ENCODE measurements at places on chromosomes 11 and 22. TPM values are rescaled to one million over a fixed set of nuclear protein-coding genes. Genes with fewer than 3 reads are reported as not detected.

ALDH3B1 gene
- 16.7 TPM for total RNA-seq

CSRP3 gene
- not detected for total RNA-seq

MAP6 gene
- total RNA-seq, result 1.1 TPM

GGTLC3 gene
- total RNA-seq, result not detected

NXPE2 gene
- under 0.01 TPM for total RNA-seq

GAS2 gene
- total RNA-seq, result 1.6 TPM

FRMD8 gene
- total RNA-seq, result 61.4 TPM

RBMXL2 gene
- total RNA-seq, result 0.11 TPM

ALX4 gene
- total RNA-seq, result under 0.01 TPM

OR2AT4 gene
- total RNA-seq, result not detected

ABTB2 gene
- total RNA-seq, result 2.8 TPM

IGLL1 gene
- not detected for total RNA-seq

SCGB1D2 gene
- total RNA-seq, result not detected

KLHL35 gene
- 1.7 TPM for total RNA-seq

RAB39A gene
- total RNA-seq, result not detected

HBG2 gene
- not detected for total RNA-seq

MS4A15 gene
- not detected for total RNA-seq

MMP12 gene
- total RNA-seq, result not detected

APOBEC3C gene
- total RNA-seq, result 8.2 TPM

FREY1 gene
- 0.89 TPM for total RNA-seq

CPSF7 gene
- 16.6 TPM for total RNA-seq

A4GALT gene
- total RNA-seq, result 1.8 TPM

DDX25 gene
- 0.11 TPM for total RNA-seq

TRIM34 gene
- 12.6 TPM for total RNA-seq

C22orf31 gene
- not detected for total RNA-seq

LSP1 gene
- total RNA-seq, result 0.33 TPM

OR5A2 gene
- total RNA-seq, result not detected

MIOX gene
- total RNA-seq, result not detected

IGF2 gene
- 0.11 TPM for total RNA-seq

OTOG gene
- total RNA-seq, result not detected

CBLIF gene
- total RNA-seq, result not detected

SNX19 gene
- total RNA-seq, result 125 TPM

SLC22A6 gene
- not detected for total RNA-seq

PANX3 gene
- not detected for total RNA-seq

ZNF280B gene
- 1.1 TPM for total RNA-seq

CCDC15 gene
- total RNA-seq, result 6.4 TPM

RBFOX2 gene
- 175 TPM for total RNA-seq

PGR gene
- 4.1 TPM for total RNA-seq

MRGPRX3 gene
- not detected for total RNA-seq

SMIM38 gene
- total RNA-seq, result 0.11 TPM

NRGN gene
- 1.5 TPM for total RNA-seq

OR5P2 gene
- total RNA-seq, result not detected

PPP1R14B gene
- 296 TPM for total RNA-seq

MYO7A gene
- total RNA-seq, result 0.12 TPM

MS4A1 gene
- total RNA-seq, result not detected

All from uterine smooth muscle cell (primary cell).